CD4-positive, alpha-beta T cell (primary cell): ENCODE measurements at places on chromosomes 7 and 10.

DNA sequence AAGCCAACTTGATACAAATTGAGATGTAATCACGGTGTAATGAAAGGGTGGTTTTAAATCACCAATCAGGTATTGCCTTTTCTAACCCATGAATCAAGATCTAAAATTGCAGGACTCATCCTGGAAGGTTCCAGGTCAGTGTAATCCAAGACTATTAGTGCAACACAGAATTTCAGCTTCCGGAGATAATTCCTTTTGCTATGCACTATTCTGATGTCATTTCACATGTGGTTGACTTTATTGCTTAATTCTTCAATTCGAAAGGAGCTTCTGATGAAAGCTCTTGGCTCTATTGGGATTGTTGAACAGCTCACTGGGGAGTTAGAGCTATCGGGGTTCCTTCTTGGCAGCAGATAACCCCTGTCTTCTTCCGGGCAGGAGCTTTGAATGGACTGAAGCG, 147.4 kb upstream of the INSYN2A start:
- no peaks in the 10 kb centered on the region for H3K36me3 ChIP-seq
- no peak overlapping the region for H3K27ac ChIP-seq
- H3K27me3 ChIP-seq, result no peaks in the 10 kb centered on the region
- no peaks in the 10 kb centered on the region for H3K4me1 ChIP-seq

DNA sequence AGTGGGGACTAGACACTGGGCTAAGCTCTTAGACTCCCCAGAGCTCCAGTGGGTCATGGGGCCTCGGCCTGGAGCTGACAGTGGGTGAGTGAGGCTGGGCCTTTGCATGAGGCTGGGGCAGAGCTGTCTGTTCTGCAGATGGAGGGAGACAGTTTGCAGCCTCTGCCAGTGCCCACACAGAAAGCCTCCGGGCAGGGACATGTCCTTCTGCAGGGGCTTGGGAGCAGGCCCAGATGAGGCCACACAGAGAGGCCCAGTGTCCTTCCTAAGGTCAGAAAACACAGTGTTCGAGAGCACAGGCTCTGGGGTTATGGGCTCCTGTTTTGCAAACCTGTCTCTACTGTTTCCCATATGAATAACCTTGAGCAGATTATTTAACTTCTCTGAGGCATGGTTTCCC, 25.1 kb upstream of the HK1 start:
- H3K36me3 ChIP-seq, result peaks cover 29% of the 10 kb centered on the region
- H3K27me3 ChIP-seq, result no peaks in the 10 kb centered on the region
- H3K27ac ChIP-seq, result no peak overlapping the region
- H3K4me1 ChIP-seq, result no peaks in the 10 kb centered on the region
- DNase-seq, result no peak
- H3K4me3 ChIP-seq, result no peak overlapping the region

DNA sequence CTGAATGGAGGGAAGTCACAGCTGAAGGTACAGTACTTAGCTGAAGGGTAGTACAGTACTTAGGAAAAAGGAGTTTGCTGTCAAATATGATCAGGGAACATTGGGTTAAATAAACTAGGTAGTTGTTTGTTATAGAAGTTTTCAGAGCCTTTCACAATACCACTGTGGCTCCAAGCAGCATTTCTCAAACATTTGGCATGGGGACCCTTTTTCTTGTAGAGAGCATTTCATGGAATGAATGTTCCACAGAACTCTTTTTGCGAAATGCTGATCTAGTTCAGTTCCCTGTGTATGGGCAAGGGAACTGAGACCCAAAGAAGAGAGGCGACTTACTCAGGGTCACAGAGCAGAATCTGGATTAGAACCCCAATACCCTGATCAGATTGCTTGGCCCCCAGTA, 31.5 kb upstream of the DDX50 start:
- H3K27ac ChIP-seq, result no peak overlapping the region
- no peak overlapping the region for H3K4me3 ChIP-seq
- H3K27me3 ChIP-seq, result no peaks in the 10 kb centered on the region
- no peak for DNase-seq
- no peaks in the 10 kb centered on the region for H3K36me3 ChIP-seq
- H3K4me1 ChIP-seq, result no peaks in the 10 kb centered on the region

GRCh38 chr10:96556003-96556402, 30.8 kb downstream of the TM9SF3 start:
- no peaks in the 10 kb centered on the region for H3K4me1 ChIP-seq
- peaks cover 69% of the 10 kb centered on the region for H3K36me3 ChIP-seq
- no peaks in the 10 kb centered on the region for H3K27me3 ChIP-seq
- H3K4me3 ChIP-seq, result no peak overlapping the region

DNA sequence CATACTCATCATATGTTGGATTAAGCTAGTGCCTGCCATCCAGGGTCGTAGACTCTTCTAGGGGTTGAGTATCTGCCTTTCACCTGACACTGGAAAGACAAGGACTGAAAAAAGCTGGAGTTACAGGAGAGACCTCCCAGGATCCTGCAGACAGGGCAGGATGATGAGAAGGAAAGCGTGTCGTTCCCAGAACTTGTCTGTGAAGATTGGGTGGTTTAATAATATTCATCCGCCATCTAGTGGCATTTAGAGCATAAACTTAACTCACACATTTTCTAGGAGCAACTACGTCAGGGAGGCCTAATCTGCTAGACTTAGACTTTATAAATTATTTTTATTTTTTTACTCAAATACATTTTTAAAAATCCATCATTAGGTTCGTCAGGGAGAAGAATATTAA, 59.6 kb downstream of the ADRB1 start:
- no peaks in the 10 kb centered on the region for H3K36me3 ChIP-seq
- no peak for DNase-seq
- H3K4me1 ChIP-seq, result peaks cover 20% of the 10 kb centered on the region
- H3K27ac ChIP-seq, result no peak overlapping the region

DNA sequence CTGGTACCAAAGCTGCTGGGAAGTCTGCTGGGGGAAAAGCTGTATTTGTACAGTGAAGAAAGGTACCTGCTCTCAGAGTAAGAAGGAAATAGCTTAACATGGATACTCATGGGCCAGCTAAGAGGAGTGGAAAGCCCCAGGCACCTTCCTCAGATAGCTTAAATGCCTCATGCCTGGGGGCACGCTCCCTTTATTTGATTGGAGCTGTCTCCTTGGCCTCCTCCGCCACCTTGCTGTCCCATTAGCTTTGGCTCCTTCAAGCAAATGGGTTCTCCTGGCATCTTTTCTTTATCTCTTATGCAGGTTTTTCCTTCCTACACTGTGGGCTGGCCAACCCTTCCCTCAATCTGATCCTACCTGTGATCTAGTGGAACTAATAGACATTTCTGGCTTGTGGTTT, 318.5 kb downstream of the SH2D4B start:
- no peaks in the 10 kb centered on the region for H3K36me3 ChIP-seq
- DNase-seq, result no peak
- no peaks in the 10 kb centered on the region for H3K4me1 ChIP-seq
- no peak overlapping the region for H3K27ac ChIP-seq
- no peak overlapping the region for H3K4me3 ChIP-seq

- H3K4me1 ChIP-seq, result no peaks in the 10 kb centered on the region
- no peak overlapping the region for H3K27ac ChIP-seq
- DNase-seq, result no peak
- no peaks in the 10 kb centered on the region for H3K27me3 ChIP-seq
- no peak overlapping the region for H3K4me3 ChIP-seq
Measured at GRCh38 chr7:113289140-113289740, 170.9 kb upstream of the SMIM30 start.

DNA sequence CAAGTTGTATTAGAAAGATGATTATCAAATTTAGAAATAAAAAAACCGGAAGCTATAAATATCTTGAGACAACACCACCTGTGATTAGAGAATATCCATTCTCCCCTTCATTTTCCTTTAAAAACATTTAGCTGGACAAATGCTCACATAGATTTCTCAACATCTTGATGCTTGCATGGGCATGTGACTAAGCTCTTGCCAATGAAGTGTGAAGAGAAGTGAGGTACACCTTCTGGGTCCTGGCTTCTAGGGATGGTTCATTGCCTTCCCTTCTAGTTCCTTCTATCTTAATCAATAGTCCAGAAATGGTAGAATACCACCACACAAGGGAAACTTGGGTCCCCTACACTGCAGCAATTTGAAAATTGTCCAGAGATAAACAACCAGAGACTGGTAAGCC, 41.0 kb downstream of the WAPL start:
- no peaks in the 10 kb centered on the region for H3K4me1 ChIP-seq
- no peak for DNase-seq
- no peaks in the 10 kb centered on the region for H3K27me3 ChIP-seq
- H3K27ac ChIP-seq, result no peak overlapping the region
- H3K36me3 ChIP-seq, result peaks cover 32% of the 10 kb centered on the region
- no peak overlapping the region for H3K4me3 ChIP-seq

GRCh38 chr7:153942036-153942435, 110.2 kb upstream of the DPP6 start:
- H3K4me3 ChIP-seq, result no peak overlapping the region
- no peak overlapping the region for H3K27ac ChIP-seq
- DNase-seq, result no peak
- no peaks in the 10 kb centered on the region for H3K27me3 ChIP-seq
- H3K36me3 ChIP-seq, result no peaks in the 10 kb centered on the region

GRCh38 chr7:54397836-54398612, 144.2 kb upstream of the VSTM2A start:
- H3K27ac ChIP-seq, result no peak overlapping the region
- no peaks in the 10 kb centered on the region for H3K36me3 ChIP-seq
- no peak for DNase-seq
